ENCODE measurements at places on chromosomes 2 and 18.

DNA sequence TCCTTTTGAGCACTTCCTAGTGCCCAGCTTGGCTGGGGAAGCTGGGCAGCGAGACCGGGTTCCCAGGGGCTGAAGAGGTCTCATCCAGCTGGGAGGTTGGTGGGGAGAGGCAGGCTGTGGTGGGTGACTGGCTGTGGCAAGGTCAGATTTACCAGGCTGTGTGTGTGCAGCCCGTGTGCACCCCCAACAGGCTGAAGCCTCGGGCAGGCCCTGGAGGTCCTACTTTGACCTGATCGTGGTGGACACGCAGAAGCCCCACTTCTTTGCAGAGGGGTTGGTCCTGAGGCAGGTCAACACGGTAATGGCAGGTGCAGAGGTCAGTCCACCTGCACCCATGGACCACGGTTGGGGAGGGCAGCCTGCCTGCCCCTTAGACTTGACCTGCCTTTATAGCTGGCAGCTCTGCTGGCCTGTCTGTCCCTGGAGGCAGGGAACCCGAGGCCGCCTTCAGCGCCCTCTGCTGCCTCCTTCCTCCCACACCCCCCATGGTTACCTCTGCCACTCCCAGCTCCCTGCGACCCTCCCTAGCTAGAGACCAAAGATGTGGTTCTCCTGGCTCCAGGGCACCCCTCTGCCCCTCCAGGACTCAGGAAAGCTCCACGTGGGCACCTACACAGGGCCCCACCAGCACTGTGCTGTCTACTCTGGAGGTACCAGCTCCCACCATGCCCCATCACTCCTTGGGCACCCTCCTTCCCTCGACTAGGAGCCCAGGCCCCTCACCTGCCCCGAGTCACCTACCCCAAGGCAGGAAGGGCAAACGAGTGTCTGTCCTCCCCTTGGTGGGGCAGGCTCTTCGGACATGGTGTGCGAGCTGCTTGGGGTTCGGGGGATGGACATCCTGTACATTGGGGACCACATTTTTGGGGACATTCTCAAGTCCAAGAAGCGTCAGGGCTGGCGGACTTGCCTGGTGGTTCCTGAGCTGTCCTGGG is 4.0 kb downstream of the NT5DC4 start:
- DNase-seq, result no peak

- DNase-seq, result no peak
Observed at GRCh38 chr2:15674637-15675455, 83.2 kb downstream of the DDX1 start.

DNA sequence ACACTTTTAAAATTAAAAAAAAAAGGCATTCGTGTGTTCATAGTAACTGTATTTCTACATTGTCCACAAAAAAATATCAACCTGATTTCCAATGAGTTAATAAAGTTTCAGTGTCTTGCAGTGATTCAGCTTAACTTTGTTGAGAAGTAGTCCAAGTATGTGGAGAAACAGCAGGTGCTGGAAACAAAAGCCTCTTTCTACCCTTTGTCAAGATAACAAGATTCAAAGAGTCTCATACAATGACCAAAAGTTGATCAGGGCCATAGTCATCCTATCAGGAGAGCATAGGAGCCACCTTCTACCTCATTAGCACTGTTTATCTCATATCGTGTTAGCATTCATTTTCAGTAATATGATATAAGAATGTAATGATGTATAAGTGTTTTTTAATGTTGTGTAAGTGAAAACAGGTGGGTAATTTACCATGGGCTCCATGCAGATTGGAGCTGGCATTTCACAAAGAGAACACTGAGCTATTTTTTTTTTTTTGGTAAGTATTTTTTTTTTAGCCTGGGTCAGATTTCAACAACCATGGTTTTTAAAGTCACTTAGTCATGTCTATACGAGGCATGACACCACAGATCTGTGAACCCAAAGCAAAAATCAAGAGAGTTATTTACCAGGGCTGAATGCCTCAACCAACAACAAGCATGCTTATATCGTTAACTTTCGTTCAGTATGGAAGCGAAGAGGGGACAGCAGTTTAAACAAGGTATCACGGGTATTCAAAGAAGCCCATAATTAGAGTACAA is 165.0 kb upstream of the ZNF521 start:
- DNase-seq, result no peak

- DNase-seq, result no peak
Observed at GRCh38 chr18:2884706-2885285, 38.0 kb downstream of the EMILIN2 start.

DNA sequence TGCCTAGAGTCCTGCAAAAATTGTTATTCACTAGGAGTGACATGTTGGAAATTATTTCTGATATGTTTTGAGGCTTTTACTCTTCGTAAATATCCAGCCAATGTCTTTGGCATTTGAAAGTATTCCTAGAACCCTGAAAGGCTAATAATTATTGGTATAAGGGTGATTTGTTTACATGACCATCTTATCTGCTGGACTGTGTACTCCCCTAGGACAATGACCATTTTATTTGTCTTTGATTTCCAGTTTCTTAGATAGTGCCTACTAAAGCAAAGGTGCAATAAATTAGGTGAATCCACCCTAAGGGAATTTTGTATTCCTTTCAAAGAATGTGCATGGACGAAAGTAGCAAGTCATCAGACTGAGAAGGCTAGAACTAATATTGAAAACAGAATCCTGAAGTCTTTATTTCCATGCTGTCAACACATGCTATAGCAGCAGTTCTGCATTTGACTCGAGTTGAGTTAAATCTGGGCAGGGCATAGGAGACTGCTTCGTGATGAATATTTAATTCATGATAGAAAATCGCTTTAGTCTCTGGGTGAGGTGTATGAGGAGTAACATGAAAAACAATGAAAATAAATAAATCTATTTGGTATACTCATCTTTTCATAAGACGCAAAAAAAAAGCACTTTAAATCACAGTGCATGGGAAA is 235.7 kb downstream of the GPD2 start:
- no peak for DNase-seq

GRCh38 chr2:132623096-132623839 is 46.7 kb downstream of the LYPD1 start:
- DNase-seq, result no peak

DNA sequence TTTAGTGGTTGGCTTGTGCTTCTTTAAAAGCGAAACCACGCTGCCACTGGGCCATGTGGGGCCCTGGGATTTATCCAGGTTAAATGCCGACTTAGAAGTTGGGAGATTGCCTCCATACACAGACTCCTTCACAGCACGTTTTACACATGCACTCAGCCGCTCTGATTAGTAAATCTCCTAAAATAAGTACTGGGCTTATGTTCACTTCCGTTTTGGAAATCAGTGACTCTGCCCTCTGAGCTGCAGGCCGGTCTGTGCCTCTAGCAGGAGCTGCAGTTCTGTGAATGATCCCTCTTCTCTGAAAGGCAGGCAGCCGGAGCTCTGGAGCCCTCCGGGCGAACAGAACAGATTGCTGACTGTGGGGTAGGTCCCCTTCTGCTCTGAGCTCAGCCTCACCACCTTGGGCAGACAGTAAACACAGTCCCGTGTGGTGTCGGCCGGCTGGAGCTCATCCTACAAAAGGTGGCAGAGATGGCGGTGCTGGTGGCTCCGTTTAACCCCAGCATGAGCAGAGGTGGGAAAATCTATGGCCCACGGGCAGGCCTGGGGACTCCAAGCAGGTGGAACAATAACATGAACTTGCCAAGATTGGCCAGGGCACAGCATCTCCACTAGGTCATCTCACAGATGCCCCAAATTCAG is 9.8 kb upstream of the RAB17 start:
- no peak for DNase-seq

DNA sequence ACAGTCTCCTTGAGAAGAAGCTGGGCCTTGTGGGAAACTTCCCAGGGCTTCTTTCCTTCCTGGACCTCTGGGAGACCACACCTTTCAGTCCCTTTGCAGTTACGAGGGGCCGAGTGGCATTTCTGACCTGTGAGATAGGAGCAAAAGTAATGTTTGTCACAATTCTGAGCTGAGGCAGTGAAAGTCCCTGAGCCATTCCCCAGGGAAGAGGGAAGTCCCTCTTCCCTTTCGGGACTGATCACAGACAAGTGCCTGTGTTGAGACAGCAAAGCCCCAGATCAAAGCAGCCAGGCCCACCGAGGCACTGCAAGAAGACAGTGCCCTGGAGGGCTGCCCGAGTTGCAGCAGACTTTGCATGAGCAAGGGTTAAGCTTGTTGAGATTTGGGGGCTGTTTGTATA is 41.9 kb downstream of the RHOB start:
- no peak for DNase-seq
